Non-pigmented ciliary epithelial cell (primary cell): ENCODE measurements at places on chromosomes 2 and 18.

GRCh38 chr2:20669562-20670314 is 2.8 kb downstream of the GDF7 start:
- no peak for DNase-seq

DNA sequence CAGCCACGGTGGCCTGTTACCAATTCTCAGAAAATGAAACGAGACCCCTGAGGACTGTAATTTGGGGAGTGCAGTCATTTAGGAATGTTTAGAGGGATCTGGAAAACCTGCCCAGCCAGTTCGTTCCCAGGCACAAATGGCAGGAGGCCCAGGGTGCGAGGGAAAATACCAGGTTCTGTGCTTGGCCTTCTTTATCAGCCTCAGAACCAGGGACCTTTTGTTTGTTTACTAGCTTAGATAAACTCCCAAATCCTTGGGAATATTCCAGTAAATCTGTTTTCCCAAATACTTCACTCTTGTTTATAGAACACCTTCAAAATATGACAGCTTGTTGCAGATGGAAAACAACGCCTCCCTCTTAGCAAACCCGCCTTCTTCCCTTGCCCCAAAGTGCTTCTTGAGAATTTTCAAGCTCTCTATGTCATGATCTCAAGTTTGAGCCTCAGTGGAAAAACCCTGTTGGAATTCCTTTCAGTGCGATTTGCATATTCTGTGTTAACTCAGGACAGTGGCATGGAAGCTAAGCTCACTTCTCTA is 400.3 kb upstream of the SMIM21 start:
- DNase-seq, result no peak

GRCh38 chr2:196466581-196466980 is 172.9 kb upstream of the CCDC150 start:
- no peak for DNase-seq

DNA sequence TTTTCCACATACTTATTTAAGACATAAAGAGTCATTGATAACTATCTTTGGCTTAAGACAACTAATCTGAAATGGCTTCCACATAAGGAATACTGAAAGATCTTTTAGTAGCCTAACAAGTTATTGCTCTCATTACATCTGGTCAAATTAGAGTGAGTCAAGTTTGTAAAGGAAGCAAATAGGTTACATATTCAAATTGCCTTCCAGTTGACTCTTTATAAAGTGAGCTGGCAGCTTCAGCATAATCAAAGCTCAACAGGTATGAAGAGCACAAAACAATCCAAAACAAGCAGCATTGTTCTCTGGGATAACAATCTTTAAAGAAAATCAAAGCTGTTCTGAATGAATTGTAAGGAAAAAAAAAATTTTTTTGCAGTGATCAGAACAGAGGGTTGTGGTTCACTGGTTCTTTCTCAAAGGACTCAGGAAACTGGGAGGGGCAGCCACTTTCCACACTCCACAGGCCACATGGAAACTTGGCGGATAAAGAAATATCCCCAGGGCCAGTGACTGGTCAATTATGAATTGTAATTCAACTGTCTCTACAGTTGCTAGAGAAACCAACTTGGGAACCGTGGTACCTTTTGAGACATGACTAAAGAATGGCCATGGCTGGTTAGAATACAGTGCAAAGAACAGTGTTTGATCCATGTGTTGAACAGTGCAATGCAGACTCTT is 369.3 kb upstream of the KCNH7 start:
- no peak for DNase-seq

DNA sequence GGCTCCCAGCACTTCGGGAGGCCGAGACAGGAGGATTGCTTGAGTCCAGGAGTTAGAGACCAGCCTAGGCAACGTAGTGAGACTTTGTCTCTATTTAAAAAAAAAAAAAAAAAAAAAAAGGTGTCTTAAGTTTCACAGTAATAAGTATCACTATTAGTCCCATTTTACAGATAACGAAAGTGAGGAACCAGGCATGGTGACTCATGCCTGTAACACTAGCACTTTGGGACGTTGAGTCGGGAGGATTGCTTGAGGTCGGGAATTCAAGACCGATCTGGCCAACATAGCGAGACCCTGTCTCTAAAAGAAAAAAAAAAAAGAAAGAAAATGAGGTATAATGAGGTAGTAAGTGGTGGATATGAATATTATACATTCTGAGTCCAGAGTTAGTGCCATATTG is 2.5 kb downstream of the KCNJ13 start:
- no peak for DNase-seq
